ENCODE measurements at places on chromosomes 5 and 9.

DNA sequence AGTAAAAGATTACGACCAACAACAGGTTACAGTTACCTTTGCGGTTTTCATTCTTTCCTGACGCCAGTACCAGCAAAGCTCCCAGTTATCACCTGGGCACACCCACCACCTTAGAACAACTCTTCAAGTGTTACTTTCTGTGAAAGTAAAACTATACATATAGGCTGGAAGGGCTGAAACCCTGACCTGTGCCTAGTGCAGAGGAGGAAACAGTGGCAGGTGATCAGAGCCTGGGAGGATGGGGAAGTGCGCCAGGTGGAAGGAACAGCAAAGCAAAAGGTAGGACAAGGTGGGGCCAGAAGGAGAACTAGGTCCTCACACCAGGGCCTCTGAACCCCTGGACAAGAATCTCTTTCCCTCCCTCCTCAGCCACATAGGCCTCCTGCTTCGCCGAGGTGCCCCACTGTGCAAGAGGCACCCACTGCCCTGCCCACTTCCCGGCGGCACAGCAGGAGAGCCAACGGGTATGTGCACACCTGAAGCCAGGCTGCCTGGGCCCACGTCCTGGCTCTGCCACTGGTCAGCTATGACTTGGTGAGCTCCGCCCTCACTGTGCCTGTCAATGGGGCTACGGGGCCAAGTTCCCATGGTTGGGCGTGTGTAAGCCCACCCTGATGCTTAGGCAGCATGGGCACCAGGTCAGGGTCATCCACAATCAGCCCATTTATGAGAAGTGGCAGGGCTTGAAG, 26.9 kb downstream of the BICD2 start:
- H3K27me3 ChIP-seq = no peaks in the 10 kb centered on the region
- no peaks in the 10 kb centered on the region for H3K36me3 ChIP-seq
- H3K27ac ChIP-seq = no peak overlapping the region
- no peak overlapping the region for H3K4me3 ChIP-seq
- H3K4me1 ChIP-seq = peaks cover 44% of the 10 kb centered on the region

DNA sequence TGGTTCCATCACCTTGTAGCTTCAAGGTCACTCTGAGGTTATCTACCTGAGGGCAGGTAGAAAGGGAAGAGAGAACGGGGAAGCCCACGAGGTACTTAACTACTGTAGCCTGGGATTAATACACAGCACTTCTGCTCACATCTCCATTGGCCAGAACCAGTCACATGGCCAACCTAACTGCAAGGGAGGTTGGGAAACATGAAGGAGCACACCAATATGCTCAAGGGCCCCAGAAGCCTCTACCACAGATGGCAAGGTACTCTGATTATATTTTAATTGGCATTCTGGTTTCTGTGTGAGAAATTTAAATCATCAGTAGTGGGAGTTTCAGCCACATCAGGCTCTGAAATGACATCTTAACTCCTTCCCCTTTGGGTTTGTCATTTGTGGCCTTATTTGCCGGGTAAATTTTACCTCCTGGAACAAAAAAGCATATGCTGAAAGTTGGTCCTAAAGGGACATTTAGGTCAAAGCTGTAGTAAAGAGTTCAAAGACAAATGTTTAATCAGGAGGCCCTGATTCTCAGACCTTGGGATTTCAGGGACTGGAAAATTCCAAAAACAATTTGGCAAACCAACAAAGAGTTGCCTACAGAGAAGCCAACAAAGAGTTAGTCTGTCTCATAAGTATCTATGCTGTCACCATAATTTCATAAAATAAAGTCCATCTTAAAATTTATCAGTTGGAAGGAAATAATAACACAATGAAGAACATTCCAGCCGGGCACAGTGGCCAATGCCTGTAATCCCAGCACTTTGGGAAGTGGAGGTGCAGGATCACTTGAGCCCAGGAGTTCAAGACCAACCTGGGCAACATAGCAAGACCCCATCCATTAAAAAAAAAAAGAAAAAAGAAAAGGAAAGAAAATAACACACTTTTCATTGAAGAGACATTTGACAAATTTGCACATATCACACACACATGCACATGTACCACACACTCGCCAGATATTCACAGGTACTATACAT, 13.8 kb upstream of the MVB12B start:
- H3K4me3 ChIP-seq = no peak overlapping the region
- no peak for DNase-seq
- no peaks in the 10 kb centered on the region for H3K4me1 ChIP-seq
- H3K27ac ChIP-seq = no peak overlapping the region
- H3K27me3 ChIP-seq = peaks cover 7% of the 10 kb centered on the region
- no peaks in the 10 kb centered on the region for H3K36me3 ChIP-seq

DNA sequence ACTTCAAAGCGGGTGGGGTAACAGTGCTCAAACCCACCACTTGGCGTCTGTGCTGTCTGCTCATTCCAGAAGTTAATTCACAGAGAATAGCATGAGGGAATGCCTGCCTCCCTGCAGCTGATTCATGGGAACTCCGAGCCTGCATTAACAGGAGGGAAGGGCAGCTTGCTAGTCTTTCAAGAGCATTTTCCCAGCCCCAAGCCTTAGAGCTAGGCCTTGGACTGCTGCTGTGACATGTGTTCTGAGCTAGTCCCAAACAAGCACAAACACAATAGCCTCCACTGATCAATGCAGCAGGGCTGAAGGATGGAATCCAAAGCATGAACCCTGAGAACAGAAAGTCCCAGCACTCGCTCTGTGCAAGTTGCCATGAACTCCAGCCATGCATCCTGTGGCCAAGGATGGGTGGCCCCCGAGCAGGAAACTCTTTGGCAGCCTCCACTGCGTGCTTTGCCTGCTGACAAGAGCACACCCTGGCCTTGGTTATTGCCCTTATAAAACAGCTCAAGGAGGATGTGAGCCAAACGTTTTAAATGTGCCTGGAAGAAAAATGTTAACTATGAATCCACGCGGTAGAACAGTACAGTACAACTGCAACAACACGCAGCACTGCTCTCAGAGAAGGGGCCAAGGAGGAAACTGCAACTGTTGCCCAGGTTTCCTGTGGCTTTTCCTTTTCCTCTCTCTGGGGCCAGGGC, 653.1 kb upstream of the KLF4 start:
- no peaks in the 10 kb centered on the region for H3K4me1 ChIP-seq
- no peak overlapping the region for H3K27ac ChIP-seq
- H3K27me3 ChIP-seq = no peaks in the 10 kb centered on the region

- H3K36me3 ChIP-seq = no peaks in the 10 kb centered on the region
- DNase-seq = no peak
- H3K27ac ChIP-seq = no peak overlapping the region
- no peaks in the 10 kb centered on the region for H3K27me3 ChIP-seq
- H3K4me3 ChIP-seq = no peak overlapping the region
These were observed 186.8 kb downstream of the PALM2AKAP2 start for GRCh38 chr9:109966643-109967368.

DNA sequence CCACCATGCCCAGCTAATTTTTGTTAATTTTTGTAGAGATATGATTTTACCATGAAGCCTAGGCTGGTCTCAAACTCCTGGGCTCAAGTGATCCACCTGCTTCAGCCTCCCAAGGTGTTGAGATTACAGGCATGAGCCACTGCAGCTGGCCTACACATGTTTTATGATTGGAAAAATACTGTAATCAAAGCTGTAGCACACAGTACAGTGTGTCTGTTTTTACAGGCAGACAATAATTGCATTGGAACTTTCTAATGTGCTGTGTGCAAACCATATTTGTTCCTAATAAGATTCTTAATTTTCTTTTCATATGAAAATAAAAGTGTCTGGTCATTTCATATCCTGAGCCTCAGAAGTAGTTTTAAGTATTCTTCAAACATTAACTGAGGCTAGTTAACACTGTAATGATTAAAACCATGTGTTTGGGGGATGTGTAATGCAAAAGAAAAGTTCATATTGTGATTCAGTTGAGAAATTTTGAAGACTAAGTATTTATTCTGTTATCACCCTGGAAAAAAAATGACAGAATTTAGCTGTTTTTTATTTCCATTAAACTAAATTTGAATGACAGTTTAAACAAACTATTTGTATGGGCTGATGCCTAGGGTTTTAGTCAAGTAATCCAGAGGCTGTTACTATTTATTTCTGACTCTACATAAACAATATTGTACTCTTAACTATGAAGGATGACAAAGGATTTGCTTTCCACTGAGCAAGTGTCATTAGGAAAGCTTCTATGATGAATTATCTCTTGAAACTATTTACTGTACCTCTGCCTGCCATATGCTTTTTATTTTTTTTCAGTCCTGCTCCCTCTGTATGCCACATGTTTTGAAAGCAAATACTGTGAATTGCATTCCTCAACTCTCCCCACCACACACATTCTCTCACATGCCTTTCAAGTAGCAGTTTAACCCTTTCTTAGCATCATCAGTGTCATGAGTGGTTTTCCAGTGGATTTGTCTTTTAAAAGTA, 111.5 kb downstream of the MTREX start:
- no peak for DNase-seq
- no peaks in the 10 kb centered on the region for H3K27me3 ChIP-seq
- H3K27ac ChIP-seq = no peak overlapping the region
- no peak overlapping the region for H3K4me3 ChIP-seq

DNA sequence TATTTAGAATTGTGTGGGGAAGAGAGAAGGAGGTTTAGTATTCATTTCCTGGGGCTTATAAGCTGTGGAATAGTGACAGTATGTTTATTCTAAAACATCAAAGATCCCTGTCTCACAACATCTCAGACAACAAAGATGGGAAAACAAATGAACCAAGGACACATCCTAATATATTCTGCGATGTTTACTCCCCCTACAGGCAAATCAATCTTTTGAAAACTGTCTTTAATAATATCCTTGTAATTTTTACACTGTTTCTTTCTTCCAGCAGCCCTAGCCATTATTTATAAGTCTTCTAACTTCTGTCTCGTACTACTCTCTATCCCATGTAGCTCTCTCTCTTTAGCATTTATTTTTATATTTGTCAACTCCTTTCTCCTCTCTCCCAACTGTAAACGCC, 33.5 kb upstream of the TMEM252 start:
- H3K4me3 ChIP-seq = no peak overlapping the region
- no peaks in the 10 kb centered on the region for H3K27me3 ChIP-seq

- no peaks in the 10 kb centered on the region for H3K36me3 ChIP-seq
- no peak overlapping the region for H3K4me3 ChIP-seq
- H3K4me1 ChIP-seq = no peaks in the 10 kb centered on the region
- no peak for DNase-seq
- H3K27me3 ChIP-seq = no peaks in the 10 kb centered on the region
- H3K27ac ChIP-seq = no peak overlapping the region
These were observed 362.3 kb upstream of the PRR16 start for GRCh38 chr5:120101771-120102170.

DNA sequence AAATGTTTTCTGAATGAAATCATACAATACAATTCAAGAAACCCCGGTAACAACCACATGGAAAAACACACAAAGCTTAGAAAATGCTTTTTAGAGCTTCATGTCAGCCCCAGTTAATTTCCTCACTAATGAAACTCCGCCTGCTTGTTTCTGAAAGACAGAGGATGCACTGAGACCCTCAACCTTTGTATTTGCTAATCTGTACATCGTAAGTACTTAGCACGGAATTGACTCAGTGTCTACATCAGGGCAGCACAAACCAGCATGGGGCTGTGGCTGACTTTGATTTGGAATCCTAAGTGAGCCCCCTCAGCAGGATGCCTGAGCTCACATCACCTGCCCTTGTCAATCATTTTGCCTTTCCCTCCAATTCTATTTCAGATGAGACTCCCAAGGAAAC, 499.1 kb upstream of the MPDZ start:
- no peak overlapping the region for H3K27ac ChIP-seq
- DNase-seq = no peak
- H3K36me3 ChIP-seq = no peaks in the 10 kb centered on the region

- H3K27ac ChIP-seq = no peak overlapping the region
- no peaks in the 10 kb centered on the region for H3K36me3 ChIP-seq
- no peaks in the 10 kb centered on the region for H3K4me1 ChIP-seq
- DNase-seq = no peak
- H3K4me3 ChIP-seq = no peak overlapping the region
These were observed 62.0 kb upstream of the MEF2C start for GRCh38 chr5:88944751-88945531.

DNA sequence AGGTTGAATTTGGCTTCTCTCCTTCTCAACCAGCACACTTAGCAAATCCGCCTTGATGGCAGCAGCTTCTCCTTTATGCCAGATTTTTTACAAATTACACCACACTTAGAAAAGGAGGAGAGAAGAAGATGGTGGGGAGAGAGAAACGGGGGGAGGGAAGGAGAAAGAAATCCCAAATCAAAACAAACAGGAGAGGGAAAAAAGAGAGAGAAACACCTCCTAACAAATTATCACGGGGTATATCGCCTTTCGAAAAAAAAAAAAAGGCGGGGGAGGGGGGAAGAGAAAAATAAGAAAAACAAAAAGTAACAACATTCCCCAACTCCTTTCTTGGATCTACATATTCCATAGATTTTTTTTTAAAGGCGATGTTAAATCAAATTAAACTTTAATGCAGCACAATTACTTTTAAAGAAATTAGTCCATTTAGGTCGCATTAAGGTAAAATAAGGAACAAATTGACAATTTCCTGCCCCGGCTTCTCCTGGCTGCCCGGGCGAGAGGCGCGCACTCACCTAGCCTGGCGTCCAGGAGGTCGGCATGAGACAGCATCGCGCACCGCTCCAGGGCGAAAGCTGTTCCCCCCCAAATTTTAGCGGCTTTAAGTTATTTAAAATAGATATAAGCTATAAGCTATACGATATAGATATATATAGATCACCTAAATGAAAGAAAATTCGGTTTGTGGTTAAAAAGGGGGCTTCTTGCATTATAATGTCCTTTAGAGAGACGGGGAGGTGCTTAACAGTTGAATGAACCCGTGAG, at the start of gene OTP:
Gene OTP (minus strand): TSS at position 716 of the 765 bp plus-strand sequence. CDS start 164 bp downstream, at position 552.
- no peaks in the 10 kb centered on the region for H3K36me3 ChIP-seq
- peaks cover 72% of the 10 kb centered on the region for H3K27me3 ChIP-seq
- no peak for DNase-seq
- peak within 1 kb of the TSS; percentile 41 for H3K4me3 ChIP-seq
- H3K27ac ChIP-seq = no peak within 1 kb of the TSS

- no peak for DNase-seq
- H3K4me3 ChIP-seq = no peak overlapping the region
- H3K27me3 ChIP-seq = no peaks in the 10 kb centered on the region
- no peaks in the 10 kb centered on the region for H3K4me1 ChIP-seq
- no peak overlapping the region for H3K27ac ChIP-seq
These were observed 120.0 kb upstream of the KLF9 start for GRCh38 chr9:70534471-70534870.

GRCh38 chr9:99249619-99250018, 27.5 kb downstream of the SEC61B start:
- no peaks in the 10 kb centered on the region for H3K36me3 ChIP-seq
- DNase-seq = no peak
- H3K27ac ChIP-seq = no peak overlapping the region
- no peak overlapping the region for H3K4me3 ChIP-seq

- no peaks in the 10 kb centered on the region for H3K36me3 ChIP-seq
- peaks cover 9% of the 10 kb centered on the region for H3K27me3 ChIP-seq
- peaks cover 4% of the 10 kb centered on the region for H3K4me1 ChIP-seq
- no peak overlapping the region for H3K27ac ChIP-seq
- peak overlapping the region; percentile 90 for H3K4me3 ChIP-seq
These were observed 668 bp downstream of the GLIS3 start for GRCh38 chr9:4299005-4299795.

- H3K27ac ChIP-seq = no peak overlapping the region
- no peaks in the 10 kb centered on the region for H3K36me3 ChIP-seq
- H3K27me3 ChIP-seq = no peaks in the 10 kb centered on the region
- H3K4me1 ChIP-seq = no peaks in the 10 kb centered on the region
- no peak overlapping the region for H3K4me3 ChIP-seq
These were observed 42.0 kb upstream of the ADRA1B start for GRCh38 chr5:159874263-159874662.

Data from T-cell (primary cell).